ENCODE measurements at places on chromosomes 6 and 20.

DNA sequence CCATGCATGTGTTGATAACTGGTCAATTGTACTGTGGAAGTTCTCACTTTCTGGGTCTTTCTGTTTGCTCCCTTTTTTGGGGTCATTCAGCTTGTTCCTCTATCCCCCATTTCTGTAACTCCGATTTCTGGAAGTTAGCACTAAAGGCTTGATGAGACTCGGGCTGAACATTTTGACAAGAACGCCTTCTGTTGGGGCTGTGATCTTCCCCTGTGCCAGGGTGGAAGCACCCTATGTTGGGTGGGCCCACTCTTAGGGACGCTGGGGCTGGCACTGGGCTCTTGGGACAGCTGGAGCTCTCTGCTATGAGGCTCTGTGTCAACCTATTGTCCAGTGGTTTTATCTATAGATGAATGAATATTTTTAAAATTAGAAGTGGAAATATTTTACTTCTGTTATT lies 60.1 kb upstream of the FRMD1 start:
- no peak for DNase-seq

GRCh38 chr6:29945281-29945820 lies 3.0 kb downstream of the HLA-A start:
- DNase-seq = no peak

- no peak for DNase-seq
Measured at GRCh38 chr6:33688006-33688405, 23.5 kb downstream of the UQCC2 start.

- no peak for DNase-seq
Measured at GRCh38 chr6:151196555-151196954, 43.2 kb upstream of the AKAP12 start.

DNA sequence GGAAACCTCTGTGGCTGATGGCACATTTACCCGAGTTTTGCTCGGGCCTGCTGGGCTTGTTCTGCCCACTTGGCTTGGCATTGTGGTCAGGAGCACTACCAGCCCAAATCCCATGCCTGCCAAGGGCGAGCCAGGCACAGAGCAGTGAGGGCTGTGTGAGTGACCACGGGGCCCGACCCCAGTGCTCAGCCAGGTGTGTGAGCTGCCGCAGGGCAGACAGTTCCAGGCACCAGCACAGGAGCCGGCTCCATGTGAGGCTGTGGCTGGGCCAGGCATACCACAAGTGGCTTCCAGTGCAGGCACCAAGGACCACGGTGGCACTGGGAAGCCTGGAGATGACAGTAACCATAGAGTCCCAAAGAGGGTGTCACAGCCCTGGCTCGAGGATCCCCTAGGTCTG lies 1225.5 kb upstream of the GJE1 start:
- no peak for DNase-seq

DNA sequence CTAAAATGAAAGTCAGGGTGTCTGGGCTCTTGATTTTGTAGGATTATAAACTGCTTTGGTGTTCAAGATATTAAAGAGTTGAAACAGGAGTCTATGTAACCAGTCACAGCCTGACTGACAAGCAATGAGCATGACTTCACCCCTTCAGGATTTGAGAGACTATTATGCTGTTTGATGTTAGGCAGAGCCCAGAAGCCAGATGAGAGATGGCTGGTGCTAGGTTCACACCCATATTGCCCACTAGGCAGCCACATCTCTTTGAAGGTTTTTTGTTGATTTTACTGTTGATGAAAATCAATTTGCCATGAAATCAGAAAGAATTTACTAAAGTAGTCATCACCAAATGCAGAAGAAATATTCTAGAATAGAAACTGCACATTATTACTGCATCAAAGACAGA lies 243.6 kb downstream of the KHDRBS2 start:
- no peak for DNase-seq

DNA sequence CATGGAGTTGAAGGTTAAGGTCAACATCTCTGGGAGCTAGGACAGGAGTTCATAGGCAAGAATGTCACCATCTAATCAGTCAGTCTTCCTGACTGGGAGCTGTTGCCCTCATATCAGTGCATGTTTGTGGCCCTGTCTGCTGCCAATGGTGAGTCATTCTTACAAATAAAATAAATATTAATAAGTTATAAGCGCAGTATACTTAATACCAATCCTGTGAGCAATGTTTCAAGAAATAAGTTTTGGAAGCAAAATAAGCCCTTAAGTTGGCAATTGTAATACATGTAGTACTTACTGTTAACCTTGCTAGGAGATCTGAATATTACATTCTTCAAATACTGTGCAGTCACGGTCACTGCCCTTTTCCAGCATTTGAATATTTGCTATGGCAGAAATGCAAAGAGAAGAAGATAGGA lies 20.2 kb upstream of the MDGA1 start:
- DNase-seq = no peak

DNA sequence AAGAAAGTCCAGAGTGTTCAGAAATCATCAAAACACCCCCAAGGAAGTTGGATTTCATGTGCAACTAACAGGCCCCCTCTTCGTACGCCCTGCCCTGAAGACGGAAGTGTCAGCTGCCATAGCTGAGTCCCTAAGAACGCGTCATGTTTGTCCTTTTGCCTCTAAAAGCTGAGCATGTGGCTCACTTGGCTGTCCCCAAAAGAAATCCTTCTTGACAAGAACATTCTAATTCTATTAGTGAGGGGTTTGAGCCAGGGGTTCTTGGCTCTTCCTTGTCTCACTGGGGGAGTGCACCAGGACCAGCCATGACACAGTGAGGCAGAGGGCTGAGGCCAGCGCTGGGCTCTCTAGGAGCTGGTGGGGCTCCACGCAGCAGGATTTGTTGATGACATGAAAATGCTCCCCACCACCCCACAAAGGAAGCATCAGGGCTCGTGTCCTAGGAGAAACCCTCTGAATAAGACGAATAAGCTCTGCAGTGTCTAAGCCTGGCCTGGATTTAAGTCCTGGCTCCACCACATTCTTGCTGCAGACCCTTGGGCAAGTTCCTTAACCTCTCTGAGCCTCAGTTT lies 20.0 kb upstream of the SPO11 start:
- peak; percentile 23 for DNase-seq

- no peak for DNase-seq
Measured at GRCh38 chr6:108168501-108169463, 3.0 kb downstream of the NR2E1 start.

GRCh38 chr6:107216197-107216933 lies 101.0 kb upstream of the BEND3 start:
- DNase-seq = no peak

GRCh38 chr6:121764493-121764892 lies 329.0 kb downstream of the GJA1 start:
- DNase-seq = no peak
